ENCODE measurements at places on chromosomes 5 and 9. TPM values are rescaled to one million over a fixed set of nuclear protein-coding genes. Genes with fewer than 3 reads are reported as not detected.

Gene CDC20B
- total RNA-seq: not detected

Gene STKLD1
- not detected for total RNA-seq

Gene ACOT12
- not detected for total RNA-seq

Gene INSL6
- total RNA-seq: not detected

Gene SLC1A3
- 1.3 TPM for total RNA-seq

Gene OLFM1
- not detected for total RNA-seq

Gene KCNIP1
- 2.0 TPM for total RNA-seq

Gene FOXD4L4
- not detected for total RNA-seq

Gene NEURL1B
- total RNA-seq: 1.0 TPM

Gene PLAC8L1
- total RNA-seq: not detected

Gene SYK
- 15.7 TPM for total RNA-seq

Gene SMIM23
- total RNA-seq: not detected

Gene PHYHD1
- total RNA-seq: 21.2 TPM

Gene FBXO4
- total RNA-seq: 9.9 TPM

Gene CLTB
- total RNA-seq: 149 TPM

Gene RNF208
- 1.5 TPM for total RNA-seq

Gene S1PR3
- 4.2 TPM for total RNA-seq

Gene CSF2
- 13.2 TPM for total RNA-seq

Gene PROB1
- 2.7 TPM for total RNA-seq

Gene WWC1
- 94.5 TPM for total RNA-seq

Gene PHF19
- 122 TPM for total RNA-seq

Gene CCL27
- not detected for total RNA-seq

Gene TEX48
- not detected for total RNA-seq

Gene MEGF10
- 0.52 TPM for total RNA-seq

Gene LCN9
- not detected for total RNA-seq

Gene HNRNPH1
- total RNA-seq: 405 TPM

Gene LCN1
- total RNA-seq: not detected

Gene WDR38
- total RNA-seq: not detected

Gene NR6A1
- 1.1 TPM for total RNA-seq

Gene IFNA21
- not detected for total RNA-seq

Gene ADGRV1
- 2.3 TPM for total RNA-seq

Gene DEPDC1B
- 38.6 TPM for total RNA-seq

Gene HSD17B3
- not detected for total RNA-seq

Gene PHF24
- 0.12 TPM for total RNA-seq

Gene FGD3
- 0.58 TPM for total RNA-seq

Gene ARL14EPL
- total RNA-seq: not detected

Gene IL3
- total RNA-seq: not detected

Gene LTC4S
- total RNA-seq: 9.1 TPM

Gene CNTFR
- total RNA-seq: not detected

Gene ADRB2
- total RNA-seq: 2.6 TPM

Gene CDKN2A
- total RNA-seq: 22.4 TPM

Gene CLIC3
- total RNA-seq: 2.4 TPM

Gene TNFSF8
- total RNA-seq: not detected

Gene CDC25C
- total RNA-seq: 17.6 TPM

Measured in epithelial cell of proximal tubule (primary cell).